ENCODE measurements at places on chromosomes 5 and 9. TPM values are rescaled to one million over a fixed set of nuclear protein-coding genes. Genes with fewer than 3 reads are reported as not detected.

SOHLH1 gene
- not detected for total RNA-seq

KIF12 gene
- total RNA-seq: 40.1 TPM

DNA sequence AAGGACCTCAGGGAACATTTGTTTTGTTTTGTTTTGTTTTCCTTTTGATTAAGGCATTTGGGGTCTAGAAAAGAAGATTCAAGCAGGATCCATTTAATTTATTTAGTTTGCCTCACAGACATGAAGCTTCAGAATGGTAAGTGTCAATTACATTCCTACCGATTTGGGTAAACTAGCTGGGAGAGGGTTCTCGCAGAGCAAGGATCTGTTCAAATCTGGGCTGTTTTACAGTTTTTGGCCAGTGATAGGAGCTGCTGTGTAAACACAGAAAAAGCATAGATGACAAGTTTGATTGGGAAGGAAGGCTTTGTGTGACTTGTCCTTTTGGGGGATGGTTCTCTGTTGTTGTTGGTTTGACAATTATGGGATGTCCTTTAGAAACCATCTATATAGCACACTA, 470.3 kb upstream of the WWC1 start:
- no peak for DNase-seq

GRCh38 chr5:9519537-9519936, 26.3 kb downstream of the SEMA5A start:
- peak; percentile 94 for DNase-seq

PCA3 gene
- 0.05 TPM for total RNA-seq

- no peak for DNase-seq
Measured at GRCh38 chr5:78221964-78222451, 72.5 kb downstream of the AP3B1 start.

DNA sequence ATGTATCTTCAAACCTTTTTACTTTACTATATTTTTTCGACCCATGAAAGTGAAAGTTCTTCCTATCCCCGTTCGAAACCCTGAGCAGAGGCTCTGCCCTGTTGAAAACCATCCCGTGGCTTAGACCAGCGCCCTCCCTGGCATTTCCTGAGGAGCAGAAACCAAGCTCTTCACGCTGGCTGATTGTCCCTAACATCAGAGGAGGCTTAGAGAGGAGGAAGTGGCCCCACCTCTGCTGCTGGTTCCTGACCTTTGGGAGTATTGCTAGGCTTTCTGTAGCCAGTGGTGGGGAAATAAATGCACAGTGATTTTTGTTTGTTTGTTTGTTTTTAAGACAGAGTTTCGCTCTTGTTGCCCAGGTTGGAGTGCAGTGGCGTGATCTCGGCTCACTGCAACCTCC, 4.2 kb upstream of the PTGES start:
- no peak for DNase-seq

CCDC152 gene
- 1.1 TPM for total RNA-seq

DNA sequence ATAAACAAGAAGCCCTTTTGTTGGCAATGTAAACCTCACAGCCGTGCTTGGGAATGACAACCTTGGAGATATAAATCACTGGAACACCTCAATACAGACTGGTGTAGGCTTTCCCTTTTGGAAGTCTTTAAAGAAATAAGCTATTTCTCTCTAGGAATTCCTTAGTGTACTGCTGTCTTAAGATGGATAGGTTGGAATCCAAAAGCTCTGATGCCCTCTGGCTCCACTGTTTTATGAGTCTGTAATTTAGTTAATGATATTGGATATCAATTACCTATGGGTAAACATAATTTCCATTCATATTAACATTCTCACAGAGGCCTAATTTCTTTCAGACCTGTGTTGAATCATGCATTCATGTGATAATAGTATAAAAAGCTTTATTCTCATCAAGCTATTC, 435.9 kb upstream of the MPDZ start:
- DNase-seq: no peak

DNA sequence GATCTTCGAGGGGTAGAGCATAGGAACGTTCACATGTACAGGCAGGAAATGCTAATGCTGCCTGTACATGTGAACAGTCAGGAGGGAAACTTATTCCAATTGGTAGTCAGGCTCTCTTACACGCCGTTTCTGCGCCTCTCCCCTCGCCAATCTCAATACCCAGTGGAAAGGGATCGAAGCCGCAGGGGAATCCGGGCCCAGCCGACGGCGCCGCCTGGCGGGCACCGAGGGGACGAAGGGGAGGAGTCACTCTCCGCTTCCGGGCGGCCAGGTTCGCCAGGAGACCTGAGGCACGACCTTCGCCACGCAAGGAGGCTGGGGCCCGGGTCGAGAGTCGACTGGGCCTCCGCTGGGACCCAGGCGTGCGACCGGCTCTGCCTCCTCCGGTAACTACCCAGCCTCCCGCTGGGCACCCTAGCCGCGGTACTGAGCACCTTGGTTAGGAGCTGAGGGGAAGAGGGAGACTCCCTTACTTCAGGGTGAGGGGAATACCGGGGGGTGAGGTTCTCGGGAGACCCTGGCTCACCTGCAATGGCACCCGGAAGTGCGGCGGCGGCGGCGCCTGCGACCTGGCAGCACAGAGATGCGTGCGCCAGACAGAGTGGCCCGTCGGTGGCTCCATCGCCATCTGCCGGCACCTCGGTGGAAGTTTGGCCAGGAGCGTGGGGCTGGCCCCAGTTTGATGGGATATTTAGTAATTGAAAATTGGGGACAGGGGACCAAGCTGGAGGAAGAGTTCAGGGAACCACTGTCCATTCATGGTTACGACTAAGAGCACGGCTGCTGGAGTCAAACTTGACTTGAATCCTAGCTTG, at the start of gene PIGO:
TSS of gene PIGO (minus strand) at position 557 of the 815 bp plus-strand sequence. CDS start 1,026 bp downstream, outside the sequence.
- DNase-seq: peak; percentile 60

- peak; percentile 58 for DNase-seq
Measured at GRCh38 chr9:70921136-70921535, 200.3 kb downstream of the TRPM3 start.

GRCh38 chr9:69987457-69987856, 56.2 kb upstream of the MAMDC2 start:
- DNase-seq: no peak

- DNase-seq: peak; percentile 9
Measured at GRCh38 chr5:160747987-160748386, 104.0 kb downstream of the ATP10B start.

DNA sequence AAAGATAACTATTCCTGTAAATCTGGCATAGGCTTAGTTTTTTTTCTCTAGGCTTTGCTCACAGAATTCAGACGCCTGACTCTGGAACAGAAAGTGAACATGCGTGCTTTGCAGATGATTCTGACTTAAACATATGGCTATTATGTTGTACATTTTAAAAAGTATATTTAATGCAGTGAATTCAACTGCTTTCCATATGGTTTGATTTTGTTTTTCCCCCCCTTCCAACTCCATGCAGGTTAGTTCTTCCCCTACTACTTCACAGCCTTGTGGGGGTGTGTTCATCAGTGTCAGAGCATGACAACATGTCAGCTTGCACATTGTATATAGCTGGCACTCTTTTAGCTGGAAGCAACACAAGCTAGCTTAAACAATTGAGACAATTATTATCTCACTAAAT, 226.8 kb downstream of the TMEM167A start:
- DNase-seq: no peak

All from renal cortical epithelial cell (primary cell).